ENCODE measurements at places on chromosomes 4 and X.

DNA sequence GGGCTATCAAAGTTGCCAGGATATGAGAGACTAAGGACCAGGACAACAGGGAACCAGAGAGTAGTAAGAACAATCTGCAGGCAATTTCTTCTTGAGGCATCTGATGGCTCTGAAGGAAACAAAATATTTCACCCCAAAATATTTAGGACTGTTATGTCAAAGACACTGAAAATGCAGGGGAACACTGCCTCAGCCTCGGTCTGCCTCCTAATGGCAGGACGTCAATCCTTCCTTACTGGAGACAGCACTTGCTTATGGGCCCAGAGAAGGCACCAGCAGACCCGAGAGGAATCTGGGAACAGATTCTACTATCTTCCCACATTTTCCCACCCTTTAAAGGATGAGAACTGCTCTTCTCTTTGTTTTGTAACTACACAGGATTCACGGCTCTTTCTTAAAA, 23.3 kb downstream of the RNF150 start:
- no peak for DNase-seq

DNA sequence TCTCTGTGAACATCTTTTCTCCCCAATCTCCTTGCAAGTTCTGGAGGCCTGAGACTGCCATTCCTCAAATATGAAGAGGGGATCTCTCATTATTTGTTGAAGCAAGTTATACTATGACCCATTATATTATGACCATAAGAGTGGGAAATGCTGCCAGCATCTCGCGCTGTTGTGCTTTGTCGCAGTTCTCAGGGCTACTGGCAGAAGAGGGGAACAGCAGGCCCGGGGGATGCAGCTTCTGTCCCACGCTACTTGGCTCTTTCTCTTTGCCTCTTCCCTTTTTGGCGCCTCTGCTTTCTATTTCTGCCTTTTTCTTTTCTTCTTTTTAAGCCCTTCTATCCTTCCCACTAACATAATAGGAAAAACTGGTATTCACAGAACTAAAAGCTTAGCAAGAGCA, 64.2 kb downstream of the GEMIN8 start:
- no peak for DNase-seq

DNA sequence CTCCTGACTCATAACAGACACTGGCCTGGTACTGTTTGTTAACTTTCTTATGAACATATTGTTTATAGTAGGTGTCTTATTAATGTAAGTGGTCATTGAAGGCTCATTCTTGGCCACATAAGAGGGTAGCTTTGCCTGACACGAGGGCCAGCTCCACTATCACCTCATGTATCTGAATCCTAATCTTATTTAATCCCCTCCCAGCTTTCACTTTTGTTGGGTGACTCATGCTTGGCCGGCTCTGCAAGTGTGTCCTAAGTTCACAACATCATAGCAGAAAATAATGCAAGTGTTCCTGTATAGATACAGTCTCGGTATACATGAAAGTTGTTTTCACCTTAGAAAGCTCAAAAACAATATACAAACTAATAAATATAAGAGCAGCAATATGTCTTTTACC, 283.8 kb downstream of the IQCM start:
- no peak for DNase-seq

DNA sequence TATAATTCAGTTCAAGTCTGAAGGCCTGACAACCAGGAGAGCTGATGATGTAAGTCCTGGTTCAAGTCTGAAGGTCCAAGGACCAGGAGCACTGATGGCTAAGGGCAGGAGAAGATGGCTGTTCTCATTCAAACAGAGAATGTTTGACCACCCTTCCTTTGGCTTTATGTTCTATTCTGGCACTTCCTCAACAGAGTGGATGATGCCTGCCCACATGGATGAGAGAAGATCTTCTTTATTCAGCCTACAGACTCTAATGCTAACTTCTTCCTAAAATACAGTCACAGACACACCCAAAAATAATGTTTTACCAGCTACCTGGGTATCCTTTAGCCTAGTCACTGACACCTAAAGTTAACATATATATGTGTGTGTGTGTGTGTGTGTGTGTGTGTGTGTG, 25.6 kb upstream of the IRF2 start:
- DNase-seq: no peak

- DNase-seq: no peak
These were observed 41.8 kb upstream of the AP1AR start for GRCh38 chr4:112189754-112190153.

DNA sequence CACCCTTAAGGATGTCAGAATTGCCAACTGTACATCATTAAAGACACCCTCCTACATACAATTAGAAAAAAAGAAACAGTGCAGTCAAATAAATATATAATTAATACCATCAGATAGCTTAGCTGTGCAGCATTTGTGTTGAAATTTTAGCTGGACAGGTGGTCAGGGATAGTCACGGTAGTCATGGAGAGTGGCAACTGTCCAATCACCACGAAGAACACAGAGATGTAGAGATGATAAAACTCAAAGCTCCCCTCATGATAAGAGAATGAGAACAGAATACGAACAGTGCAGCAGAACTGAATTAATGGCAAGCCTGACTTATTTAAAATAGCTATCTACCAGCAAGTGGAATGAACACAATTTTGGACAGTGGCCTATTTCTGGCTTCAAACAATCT, 27.2 kb downstream of the SLC39A8 start:
- DNase-seq: no peak

DNA sequence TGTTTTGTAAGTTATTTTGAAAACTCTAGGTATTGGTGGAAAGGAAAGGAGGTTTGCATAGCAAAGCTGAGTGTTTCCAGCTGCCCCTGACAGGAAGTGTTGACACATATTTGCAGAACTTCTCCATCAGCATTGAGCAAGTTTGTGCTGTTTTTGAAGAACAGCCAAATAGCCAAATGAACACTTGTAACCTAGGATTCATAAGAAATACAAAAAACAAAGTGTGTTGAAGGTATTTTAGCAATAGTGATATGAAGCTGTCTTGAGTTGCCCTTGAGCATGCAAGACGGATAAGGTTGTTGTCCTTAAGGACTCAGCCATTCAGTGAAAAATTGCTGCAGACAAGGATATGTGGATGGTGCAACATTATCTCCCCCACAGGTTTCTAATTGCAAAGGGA, 68.3 kb upstream of the PGM2 start:
- DNase-seq: no peak

DNA sequence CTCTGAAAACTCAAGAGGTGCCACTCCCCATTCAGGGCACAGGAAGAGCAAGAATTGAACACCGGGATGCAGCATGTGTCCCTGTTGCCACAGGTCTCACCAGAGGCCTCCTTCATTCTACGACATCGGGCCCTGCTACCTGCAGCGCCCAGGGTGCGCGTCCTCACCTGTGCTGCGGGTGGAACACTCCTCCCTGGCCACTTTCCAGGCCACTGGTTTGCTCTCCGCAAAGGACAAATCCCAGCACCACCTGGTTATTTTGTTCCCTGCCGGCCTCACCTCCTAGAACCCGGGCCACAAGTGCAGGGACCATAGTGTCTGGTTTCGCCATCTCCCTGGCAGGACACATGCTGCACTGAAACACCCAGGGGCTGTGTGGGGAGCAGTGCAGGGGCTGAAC, 14.3 kb upstream of the FAM3A start:
- no peak for DNase-seq

- no peak for DNase-seq
These were observed 37.5 kb downstream of the USP9X start for GRCh38 chrX:41122664-41123257.

DNA sequence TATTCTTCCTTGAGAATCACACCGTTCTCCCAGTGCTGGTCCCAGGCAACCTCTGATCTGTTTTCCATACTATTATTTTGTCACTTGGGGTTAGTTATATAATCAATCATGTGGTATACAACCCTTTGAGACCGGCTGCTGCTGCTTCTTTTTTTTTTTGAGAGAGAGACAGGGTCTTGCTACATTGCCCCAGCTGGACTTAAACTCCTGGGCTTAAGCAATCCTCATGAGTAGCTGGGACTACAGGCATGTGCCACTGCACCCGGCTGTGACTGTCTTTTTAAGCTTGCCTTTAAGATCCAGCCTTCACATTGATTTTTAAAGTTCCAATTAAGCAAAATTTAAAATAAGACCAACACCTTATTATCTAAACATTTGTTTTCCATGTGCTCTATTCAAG, 86.7 kb upstream of the EXOC1L start:
- DNase-seq: no peak

DNA sequence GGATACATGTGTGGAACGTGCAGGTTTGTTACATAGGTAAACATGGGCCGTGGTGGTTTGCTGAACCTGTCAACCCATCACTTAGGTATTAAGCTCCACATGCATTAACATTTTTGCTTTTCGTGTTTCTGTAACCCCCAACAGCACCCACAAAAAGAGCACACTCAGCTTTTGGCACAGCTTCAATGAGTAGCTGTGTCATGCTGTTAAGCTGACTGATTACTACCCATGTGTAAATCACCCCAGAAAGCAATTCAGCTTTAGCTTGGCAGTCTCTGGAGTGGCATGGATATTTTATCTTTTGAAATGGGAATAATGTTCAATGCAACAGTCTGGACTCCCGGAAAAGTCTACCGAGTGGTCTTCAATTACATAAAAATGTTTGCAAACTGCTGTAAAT, 734.3 kb downstream of the STIM2 start:
- DNase-seq: no peak

DNA sequence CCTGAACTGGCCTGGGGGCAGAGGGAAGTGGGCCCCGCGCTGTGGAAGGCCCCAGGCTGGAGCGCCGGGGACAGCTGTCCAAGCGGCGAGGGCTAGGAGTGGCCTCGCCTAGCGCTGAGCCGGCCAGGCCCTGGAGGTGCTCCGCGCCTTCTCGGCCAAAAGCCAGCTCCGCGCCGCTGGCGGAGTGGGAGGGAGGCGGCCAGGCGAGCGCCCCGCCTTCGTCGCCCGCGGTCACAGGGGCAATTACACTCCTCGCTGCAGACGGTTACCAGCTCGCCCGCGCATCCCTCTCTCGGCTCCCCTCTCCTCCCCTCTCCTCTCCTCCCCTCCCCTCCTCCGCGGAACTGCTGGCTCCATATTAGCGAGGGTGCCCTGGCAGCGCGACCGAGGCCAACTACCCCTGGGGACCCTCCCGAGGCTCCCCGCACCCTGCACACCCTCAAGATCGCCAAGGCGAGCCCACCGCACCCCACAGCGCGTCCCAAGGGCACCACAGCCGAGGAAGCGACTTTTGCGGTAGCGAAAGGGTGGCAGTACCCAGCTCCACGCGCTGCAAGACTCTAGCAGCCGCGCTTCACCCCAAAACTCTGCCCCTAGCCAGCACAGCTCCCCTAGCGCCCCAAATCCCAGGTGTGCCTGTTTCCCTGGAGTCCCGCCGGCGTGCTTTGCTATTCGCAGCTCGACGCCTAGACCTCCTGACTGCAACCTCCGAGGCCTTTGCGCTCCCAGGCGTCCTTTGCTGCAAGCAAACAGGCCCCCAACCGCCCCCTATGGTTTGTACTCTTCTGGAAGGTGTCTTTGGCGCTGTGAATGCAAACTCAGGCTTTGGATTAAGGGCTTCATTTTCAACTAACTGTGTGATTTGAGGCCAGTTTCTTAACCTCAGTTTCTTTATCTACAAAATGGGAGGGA, 91.4 kb downstream of the BCOR start:
- no peak for DNase-seq

DNA sequence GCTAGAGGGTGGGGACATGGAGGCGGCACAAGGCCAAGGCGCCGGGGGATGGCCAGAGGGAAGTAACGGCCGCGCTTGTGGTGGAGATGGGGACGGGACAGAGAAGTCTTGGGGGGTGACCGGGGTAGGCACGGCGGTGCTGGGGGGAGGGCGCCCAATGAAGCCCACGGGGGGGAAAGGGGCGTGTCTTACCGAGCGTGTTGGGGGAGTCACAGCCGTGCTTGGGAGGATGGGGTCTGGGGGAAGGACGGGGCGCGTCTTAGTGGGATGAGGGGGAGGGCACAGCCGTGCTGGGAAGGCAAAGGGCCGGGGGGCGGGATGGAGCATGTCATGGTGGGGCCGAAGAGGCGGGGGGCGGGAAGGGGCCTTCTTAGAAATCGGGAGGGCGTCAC, 952 bp downstream of the ARSD start:
- DNase-seq: no peak

DNA sequence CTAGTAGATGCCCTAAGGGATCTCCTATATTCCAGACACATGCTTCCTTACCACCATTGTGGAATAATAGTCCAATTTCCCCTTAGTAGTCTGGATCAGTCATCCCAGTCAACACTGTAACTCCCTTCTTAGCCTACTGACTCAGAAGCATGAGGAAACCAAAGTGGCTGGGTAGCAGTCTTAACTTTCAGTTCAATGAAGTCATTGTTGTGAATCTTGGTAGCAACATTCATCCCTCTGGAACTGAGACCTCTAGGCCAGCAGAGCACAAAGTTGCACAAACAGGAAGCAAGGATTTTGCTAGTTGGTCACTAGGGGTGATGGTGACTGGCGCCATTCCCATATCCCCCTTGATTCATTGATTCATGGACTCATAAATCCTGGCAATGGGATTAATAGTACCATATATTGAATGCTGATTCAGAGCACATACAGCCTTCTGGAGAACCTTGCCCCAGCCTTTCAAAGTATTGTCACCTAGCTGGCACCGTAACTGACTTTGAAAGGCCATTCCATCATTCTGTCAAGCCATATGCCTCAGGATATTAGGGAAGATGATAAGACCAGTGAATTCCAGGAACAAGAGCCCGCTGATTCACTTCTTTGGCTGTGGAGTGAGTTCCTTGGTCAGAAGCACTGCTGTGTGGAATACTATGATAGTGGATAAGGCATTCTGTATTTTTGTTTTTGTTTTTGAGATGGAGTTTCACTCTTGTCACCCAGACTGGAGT, 19.7 kb upstream of the GPAT3 start:
- DNase-seq: no peak

- DNase-seq: no peak
These were observed 11.2 kb downstream of the MEPE start for GRCh38 chr4:87843936-87844335.

GRCh38 chr4:150624055-150624454, 42.1 kb downstream of the MAB21L2 start:
- DNase-seq: no peak

DNA sequence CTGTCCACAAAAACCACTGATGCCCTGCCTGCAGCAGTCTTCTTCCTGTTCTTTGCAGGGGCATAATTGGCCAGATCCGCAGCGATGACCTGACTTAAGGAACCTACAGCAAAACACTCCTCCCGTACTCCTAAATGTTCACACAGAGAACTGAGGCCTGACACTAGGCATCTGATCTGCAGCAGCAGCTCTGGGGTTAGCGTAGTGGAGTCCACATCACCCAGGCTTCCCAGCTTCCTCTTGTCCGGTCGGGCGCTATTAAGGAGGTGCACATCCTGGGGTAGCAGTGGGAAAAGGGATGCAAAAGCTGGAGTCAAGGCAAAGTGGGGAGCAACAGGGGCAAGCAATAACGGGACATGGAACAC, 758 bp downstream of the SCFD2 start:
- no peak for DNase-seq

DNA sequence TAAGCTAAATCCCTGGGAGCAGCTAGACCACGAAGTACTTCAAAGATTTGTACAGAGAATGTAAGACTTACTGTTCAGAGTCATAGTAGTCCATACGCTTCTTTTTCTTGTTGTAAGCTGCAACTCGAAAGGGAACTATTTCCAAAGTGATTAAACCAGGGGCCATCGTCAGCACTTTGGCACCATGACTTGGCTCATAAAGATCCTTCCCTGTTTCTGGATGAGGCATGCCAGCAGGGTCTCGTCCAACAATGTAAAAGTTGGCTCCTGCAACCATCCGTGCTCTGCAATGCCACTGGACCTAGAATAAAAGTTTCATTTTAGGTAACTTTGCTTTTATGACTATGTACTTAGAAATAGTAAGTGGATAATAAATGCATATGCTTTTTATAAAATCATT, 88.5 kb downstream of the PAPSS1 start:
- no peak for DNase-seq

GRCh38 chrX:30938295-30938694, 49.2 kb upstream of the TAB3 start:
- no peak for DNase-seq

- no peak for DNase-seq
These were observed 467.0 kb upstream of the DIPK2B start for GRCh38 chrX:45667666-45668065.

All from NCI-H774 (cell line).